Astrocyte (in vitro differentiated cells and primary cell): ENCODE measurements at places on chromosomes 12 and 14. TPM values are rescaled to one million over a fixed set of nuclear protein-coding genes. Genes with fewer than 3 reads are reported as not detected.

The PLEK2 gene
- total RNA-seq = 0.75 and 1.3 TPM in 2 replicates

The ESR2 gene
- 0.16 TPM in 1 of 2 replicates, not detected in the other for total RNA-seq

DNA sequence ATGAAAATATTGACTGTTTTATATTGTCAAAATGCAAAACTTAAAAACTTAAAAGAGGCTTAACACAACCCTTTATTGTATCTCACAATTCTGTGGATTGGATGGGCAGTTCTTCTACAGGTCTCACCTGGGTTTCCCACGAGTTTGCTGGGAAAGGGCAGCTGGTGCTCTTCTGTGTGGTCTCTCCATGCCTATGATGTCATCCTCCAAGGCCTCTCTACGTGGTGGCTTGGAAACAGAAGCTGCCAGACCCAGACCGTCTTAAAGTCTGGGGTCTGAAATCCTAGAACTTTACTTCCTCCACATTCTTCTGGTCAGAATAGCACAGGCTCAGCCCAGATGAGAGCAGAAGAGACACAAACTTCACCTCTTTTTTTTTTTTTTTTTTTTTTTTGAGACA lies 36.5 kb upstream of the KICS2 start:
- DNase-seq = peak; percentile 3
- H3K27ac ChIP-seq = no peak overlapping the region
- no peaks in the 10 kb centered on the region for H3K36me3 ChIP-seq
- H3K4me3 ChIP-seq = no peak overlapping the region

GRCh38 chr14:79568594-79568993 lies 642.7 kb downstream of the DIO2 start:
- H3K36me3 ChIP-seq = no peaks in the 10 kb centered on the region
- H3K27me3 ChIP-seq = no peaks in the 10 kb centered on the region
- H3K4me1 ChIP-seq = no peaks in the 10 kb centered on the region
- no peak overlapping the region for H3K4me3 ChIP-seq

GRCh38 chr12:3138941-3139511 lies 61.8 kb downstream of the TSPAN9 start:
- H3K4me3 ChIP-seq = no peak overlapping the region
- H3K27ac ChIP-seq = no peak overlapping the region
- H3K36me3 ChIP-seq = no peaks in the 10 kb centered on the region
- no peak for DNase-seq
- H3K4me1 ChIP-seq = peaks cover 11% of the 10 kb centered on the region
